A673 (cell line): ENCODE measurements at places on chromosomes 2 and 18.

- DNase-seq: no peak
These were observed 89.7 kb downstream of the LRP1B start for GRCh38 chr2:142041105-142041504.

DNA sequence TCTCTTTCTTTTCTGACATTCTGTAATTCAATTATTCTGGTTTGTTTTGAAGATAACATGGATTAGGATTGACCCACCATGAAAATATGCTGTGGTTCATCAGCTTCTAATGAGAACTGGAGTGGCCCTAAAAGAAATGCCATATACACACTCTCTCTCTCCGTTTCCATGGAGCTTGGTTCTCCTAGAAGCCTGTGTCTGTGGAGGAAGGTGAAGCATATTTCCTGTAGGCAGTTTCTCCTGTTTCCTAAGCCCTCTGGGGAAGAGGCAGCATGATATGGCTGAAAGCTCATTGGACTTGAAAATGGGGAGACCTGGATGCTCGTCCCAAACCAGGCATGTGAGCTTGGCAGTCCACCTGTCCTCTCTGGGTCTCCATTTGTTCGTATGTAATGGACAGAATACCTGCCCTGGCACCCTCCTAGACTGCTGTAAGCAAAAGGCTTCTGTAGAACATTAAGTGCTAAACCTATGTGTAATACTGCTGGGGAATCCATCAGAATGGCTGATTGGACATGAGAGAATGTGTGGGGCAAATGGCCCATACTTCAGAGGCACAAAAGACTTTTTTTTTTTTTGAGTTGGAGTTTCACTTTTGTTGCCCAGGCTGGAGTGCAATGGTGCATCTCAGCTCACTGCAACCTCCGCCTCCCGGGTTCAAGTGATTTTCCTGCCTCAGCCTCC is 75.3 kb upstream of the PPP1CB start:
- DNase-seq: no peak

- DNase-seq: no peak
These were observed 934 bp downstream of the MYO5B start for GRCh38 chr18:50193796-50194630.

GRCh38 chr2:143881246-143881645 is 638.7 kb downstream of the ZEB2 start:
- DNase-seq: no peak

GRCh38 chr2:88016960-88017779 is 823 bp upstream of the RNU2-63P start:
- no peak for DNase-seq
